ENCODE measurements at places on chromosomes 5 and 9. TPM values are rescaled to one million over a fixed set of nuclear protein-coding genes. Genes with fewer than 3 reads are reported as not detected.

DNA sequence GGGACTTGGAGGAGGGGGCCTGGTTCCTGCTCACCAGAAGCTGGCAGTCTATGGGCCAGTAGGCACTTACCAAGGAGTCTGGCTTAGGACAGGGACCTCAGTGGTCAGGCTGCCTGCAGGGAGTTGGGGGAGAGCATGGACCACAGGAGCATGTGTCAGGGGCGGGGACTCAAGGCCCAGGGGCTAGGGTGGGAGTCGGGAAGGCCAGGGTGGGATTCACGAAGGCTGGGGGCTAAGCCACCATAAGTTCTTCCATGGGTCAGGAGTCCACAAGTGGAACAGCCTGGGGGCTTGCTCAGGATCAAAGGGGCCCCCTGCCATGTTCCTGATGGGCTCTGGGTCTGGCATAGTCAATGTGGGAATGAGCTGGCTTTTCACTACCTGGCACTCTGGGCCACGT is 11.5 kb upstream of the SLC25A48 start:
- DNase-seq = no peak

The HMCN2 gene
- not detected for total RNA-seq

The IFNE gene
- total RNA-seq = not detected

- DNase-seq = no peak
Measured at GRCh38 chr9:86557063-86557766, 203.0 kb upstream of the TUT7 start.

The ZDHHC11 gene
- 17.0 TPM for total RNA-seq

DNA sequence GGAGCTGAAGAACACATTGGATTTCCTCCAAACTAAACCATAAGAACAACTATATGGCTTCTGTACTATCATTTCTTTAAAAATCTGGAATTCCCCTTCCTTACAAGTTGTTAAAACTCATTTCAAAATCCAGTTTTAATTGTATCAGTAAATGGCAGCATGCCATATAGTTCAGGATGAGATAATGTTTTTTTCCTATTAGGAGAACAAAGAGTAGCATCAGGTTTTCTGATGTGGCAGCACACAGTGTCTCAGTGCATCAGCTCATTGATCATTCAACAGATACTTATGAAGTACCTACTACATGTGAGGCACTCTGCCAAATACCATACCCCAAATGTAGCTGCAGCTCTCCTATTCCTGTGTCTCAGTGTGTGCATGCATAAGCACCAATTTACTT is 161.1 kb downstream of the EPB41L4A start:
- DNase-seq = no peak

DNA sequence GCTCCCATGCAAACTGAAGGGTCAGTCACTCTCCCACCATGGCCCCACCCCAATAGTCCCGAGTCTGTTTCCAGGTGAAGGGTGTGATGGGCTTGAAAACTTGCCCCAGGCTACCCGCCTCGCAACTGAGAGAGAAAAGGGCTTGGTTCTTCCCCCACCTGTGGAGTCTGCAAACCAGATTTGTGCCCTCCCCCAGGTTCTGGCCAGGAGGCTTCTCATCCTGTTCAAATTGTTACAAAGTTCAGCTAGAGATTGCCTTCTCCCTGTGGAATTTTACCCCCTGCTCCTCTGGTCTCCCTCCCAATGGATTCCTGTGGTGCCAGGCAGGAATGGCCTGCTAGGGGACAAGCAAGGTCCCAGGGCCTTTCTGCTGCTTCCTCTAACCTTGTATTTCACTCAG is 93.1 kb upstream of the ACO1 start:
- no peak for DNase-seq

- DNase-seq = no peak
Measured at GRCh38 chr9:108271646-108272348, 584.0 kb downstream of the ACTL7B start.

DNA sequence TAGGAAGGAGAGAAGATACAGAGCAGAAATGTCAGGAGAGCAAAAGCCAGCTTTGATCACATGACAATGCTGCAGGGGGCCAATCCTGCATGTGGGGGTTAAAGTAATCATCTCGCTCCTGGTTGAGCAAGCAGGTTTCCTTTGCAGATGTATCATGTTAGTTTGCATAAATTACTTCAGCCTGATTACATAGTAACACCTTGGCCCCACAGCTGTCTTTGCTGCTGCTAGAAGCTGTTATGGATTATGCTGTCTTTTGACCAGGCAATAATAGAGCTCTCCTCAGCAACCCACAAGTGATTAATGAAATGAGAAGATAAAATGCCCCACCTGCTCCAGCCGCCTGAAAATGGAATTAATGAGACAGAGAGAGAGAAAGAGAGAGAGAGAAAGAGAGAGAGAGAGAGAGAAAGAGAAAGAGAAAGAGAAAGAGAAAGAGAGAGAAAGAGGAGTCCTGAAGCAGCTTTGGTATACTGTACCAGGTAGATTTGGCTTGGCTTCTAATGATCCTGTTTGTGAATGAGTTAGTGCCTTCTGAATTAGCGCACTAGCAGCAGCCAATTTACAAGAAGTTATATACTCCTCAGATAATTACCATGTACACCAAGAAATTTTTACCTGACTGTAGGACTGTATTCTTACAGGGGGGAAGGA is 174.3 kb upstream of the RORB start:
- peak; percentile 24 for DNase-seq

DNA sequence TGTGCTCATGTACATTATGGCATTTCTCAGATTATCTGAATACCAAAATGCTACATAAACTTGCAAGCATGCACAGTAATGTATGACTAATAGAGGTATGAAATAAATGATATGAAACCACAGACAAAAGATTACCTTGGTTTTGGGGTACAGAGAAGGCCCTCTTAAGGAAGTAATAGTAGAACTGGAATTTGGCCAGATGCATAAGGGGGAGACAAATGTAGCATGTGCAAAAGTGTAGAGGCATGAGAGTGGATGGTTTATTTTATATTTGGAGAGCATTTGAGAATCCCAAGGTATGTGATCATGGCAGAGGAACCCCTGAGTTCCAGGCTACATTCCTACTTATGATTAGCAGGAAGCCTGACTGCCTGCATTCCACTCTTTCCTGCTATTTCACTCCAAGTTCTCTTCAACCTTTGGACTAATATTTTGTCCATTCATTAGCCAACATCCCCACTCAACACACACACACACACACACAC is 74.2 kb downstream of the MAMDC2 start:
- no peak for DNase-seq

The TXNDC8 gene
- total RNA-seq = not detected

The PCDHGA7 gene
- total RNA-seq = not detected

DNA sequence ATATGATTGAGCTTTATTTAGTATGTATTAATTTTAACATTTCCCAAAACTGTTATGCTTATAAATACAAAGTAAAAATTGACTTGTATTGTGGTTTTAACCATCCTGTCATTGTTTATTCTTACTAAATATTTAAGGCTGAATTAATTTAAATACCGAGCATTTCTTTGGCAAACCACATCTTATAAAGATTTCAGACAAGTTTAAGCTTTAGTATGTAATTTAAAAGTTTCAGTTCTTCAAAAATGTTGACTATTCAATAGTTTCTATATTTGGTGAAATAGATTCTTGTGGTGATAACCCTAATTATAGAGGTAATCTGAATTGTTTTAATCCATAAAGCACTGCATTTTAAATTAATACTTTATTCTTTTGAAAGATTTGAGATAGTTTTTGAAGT is 65.5 kb downstream of the CCNH start:
- no peak for DNase-seq

- no peak for DNase-seq
Measured at GRCh38 chr9:94140791-94141790, 56.8 kb downstream of the PTPDC1 start.

GRCh38 chr5:143054480-143054941 is 284.3 kb downstream of the ARHGAP26 start:
- DNase-seq = no peak

The CCDC152 gene
- total RNA-seq = 6.5 TPM

The ZBED3 gene
- 2.0 TPM for total RNA-seq

The ADAMTSL1 gene
- not detected for total RNA-seq

- no peak for DNase-seq
Measured at GRCh38 chr5:179115845-179116524, 55.8 kb downstream of the ZNF354C start.

GRCh38 chr9:126114850-126115460 is 211.7 kb upstream of the MVB12B start:
- DNase-seq = no peak

DNA sequence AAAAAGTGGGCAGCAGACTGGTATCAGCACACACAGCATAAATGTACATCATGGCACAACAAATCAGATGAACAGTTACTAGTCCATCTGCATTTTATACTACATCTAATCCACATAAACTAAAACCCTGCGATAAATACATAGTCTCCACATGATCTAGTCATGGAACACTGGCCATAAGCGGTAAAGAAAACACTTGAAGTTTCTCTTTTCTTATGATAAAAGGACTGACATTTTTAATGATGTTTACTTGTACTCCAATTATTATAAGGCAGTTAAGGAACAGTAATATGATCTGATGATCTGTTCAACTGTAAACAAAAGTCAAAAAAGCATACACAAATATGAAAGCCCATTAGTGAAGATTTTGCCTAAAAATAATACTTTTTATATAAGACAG is 112.5 kb downstream of the MPDZ start:
- no peak for DNase-seq

- no peak for DNase-seq
Measured at GRCh38 chr5:93891491-93892480, 150.4 kb upstream of the POU5F2 start.

The SPOCK1 gene
- not detected for total RNA-seq

DNA sequence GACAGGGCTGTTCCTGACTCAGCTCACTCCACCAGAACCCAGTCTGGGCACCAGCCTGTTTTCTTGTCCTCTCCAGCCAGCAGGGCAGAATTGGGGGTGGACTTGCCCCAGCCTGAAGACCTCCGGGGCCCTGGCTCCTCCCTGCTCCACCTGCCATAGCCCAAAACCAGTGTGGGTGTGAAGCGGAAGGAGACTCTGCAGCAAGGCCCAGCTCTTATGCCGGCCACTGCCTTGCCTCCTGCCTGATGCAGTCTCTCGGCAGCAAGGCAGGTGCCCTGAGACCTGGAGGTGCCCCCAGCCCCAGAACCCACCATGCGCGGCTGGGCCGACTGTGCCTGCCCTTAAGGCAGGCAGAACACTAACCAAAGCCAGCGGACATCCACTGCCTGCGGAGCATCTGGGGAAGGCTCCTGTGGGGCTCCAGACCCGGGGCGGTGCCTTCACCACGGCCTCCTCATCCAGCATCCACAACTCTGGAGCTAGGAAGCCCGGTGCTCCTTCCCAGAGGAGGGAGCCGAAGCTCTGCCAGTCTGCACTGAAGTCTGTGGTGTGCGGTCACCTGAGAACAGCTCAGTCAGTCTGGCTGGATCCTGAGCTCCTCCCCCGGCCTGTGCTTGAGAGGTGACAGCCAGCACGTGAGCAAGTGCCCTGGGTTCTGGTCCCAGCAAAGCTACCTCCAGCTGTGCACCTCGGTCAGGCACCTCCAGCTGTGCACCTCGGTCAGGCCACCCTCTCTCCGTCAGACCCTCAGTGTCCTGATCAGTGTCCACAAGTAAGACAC is 116.7 kb downstream of the ADAMTS2 start:
- no peak for DNase-seq

- no peak for DNase-seq
Measured at GRCh38 chr9:135522931-135523330, 1.7 kb downstream of the LCN1 start.

The IL11RA gene
- total RNA-seq = 33.0 TPM

The CARD6 gene
- total RNA-seq = 3.0 TPM

- DNase-seq = peak; percentile 60
Measured at GRCh38 chr5:131224387-131225201, 39.3 kb upstream of the CDC42SE2 start.

GRCh38 chr5:107919361-107919760 is 248.6 kb upstream of the EFNA5 start:
- no peak for DNase-seq

The RBM27 gene
- 19.7 TPM for total RNA-seq

The CHD1 gene
- 46.0 TPM for total RNA-seq

The APC gene
- total RNA-seq = 24.5 TPM

DNA sequence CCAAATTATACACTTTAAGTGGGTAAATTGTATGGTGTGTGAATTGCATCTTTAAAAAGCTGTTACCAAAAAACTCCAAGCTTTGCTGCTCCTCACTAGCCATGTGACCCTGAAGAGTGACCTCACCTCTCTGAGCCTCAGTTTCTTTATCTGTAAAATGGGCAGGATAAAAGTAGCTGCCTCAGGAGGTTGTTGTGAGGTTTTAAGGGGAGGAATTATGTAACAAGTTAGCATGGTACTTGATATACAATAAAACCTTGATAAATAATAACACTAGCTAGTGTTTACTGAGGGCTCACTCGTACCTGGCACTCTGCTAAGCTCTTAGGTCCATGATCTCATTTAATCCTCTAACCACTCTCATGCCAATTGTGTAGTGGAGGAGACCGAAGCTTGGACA is 19.0 kb upstream of the PHF19 start:
- no peak for DNase-seq

DNA sequence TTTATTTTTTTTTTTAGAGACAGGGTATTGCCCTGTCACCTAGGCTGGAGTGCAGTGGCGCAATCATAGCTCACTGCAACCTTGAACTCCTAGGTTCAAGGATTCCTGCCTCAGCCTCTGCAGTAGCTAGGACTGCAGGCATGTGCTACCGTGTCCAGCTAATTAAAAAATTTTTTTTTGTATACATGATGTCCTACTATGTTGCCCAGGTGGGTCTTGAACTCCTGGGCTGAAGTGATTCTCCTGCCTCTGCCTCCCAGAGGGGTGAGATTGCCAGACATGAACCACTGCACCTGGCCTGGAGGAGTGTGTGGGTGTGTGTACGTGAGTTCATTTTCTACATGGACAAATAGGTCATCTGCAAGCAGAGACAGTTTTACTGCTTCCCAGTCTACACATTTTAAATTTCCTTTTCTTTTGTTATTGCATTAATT is 33.8 kb downstream of the JMY start:
- DNase-seq = no peak

- no peak for DNase-seq
Measured at GRCh38 chr5:4023091-4023752, 427.6 kb downstream of the IRX1 start.

The PKD2L2 gene
- not detected for total RNA-seq

DNA sequence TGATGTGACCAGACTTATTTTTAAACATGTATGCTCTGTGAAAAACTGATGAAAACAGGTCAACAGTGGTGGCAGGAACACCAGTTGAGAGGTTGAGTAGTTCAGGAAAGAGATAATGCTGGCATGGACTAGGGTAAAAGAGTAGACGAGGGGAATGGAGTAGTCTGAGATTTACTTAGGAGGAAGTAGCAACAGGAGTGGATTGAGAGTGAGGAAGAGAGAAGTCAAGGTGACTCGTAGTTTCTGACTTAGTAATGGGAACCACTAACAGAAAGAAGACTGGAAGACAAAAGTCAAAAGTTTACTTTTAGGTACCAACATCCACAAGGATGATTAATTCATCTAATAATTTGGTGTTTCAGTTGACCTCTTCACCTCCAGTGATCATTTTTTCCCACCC is 3.6 kb downstream of the SRA1 start:
- no peak for DNase-seq

- no peak for DNase-seq
Measured at GRCh38 chr5:132775476-132775961, 1.5 kb downstream of the SEPTIN8 start.

The HAVCR1 gene
- total RNA-seq = 2.8 TPM

- no peak for DNase-seq
Measured at GRCh38 chr5:177598477-177598876, 1.5 kb upstream of the B4GALT7 start.

GRCh38 chr5:96408841-96409538 is 24.1 kb downstream of the PCSK1 start:
- no peak for DNase-seq

GRCh38 chr5:1119312-1119831 is 7.5 kb upstream of the SLC12A7 start:
- no peak for DNase-seq

The LRRC26 gene
- not detected for total RNA-seq

The SELENOP gene
- total RNA-seq = 0.55 TPM

The NTNG2 gene
- 3.8 TPM for total RNA-seq

The PCDHGA1 gene
- not detected for total RNA-seq

Data from activated CD8-positive, alpha-beta T cell treated with anti-CD3 and anti-CD28 coated beads, Interleukin-2, amount 10 ng/mL, durations not matched to agents 7 days and 5 days (primary cell).